PC-9 (cell line): ENCODE measurements at places on chromosomes 11 and 22. TPM values are rescaled to one million over a fixed set of nuclear protein-coding genes. Genes with fewer than 3 reads are reported as not detected.

MMP13 gene
- not detected in 2 replicates for total RNA-seq

NPAS4 gene
- total RNA-seq = not detected in 2 replicates

- DNase-seq = no peak
Observed at GRCh38 chr11:74822170-74822569, 73.5 kb downstream of the RNF169 start.

- DNase-seq = no peak
Observed at GRCh38 chr22:37334461-37334858, 52.2 kb downstream of the CYTH4 start.

- no peak for DNase-seq
Observed at GRCh38 chr22:50092342-50092741, 2.5 kb downstream of the MOV10L1 start.

POU2AF3 gene
- 3.0 and 3.9 TPM in 2 replicates for total RNA-seq
